Dermis blood vessel endothelial cell (primary cell): ENCODE measurements at places on chromosomes 5 and 9. TPM values are rescaled to one million over a fixed set of nuclear protein-coding genes. Genes with fewer than 3 reads are reported as not detected.
A peak's percentile ranks its signal among the peaks of the same experiment; 100 is the strongest.

DNA sequence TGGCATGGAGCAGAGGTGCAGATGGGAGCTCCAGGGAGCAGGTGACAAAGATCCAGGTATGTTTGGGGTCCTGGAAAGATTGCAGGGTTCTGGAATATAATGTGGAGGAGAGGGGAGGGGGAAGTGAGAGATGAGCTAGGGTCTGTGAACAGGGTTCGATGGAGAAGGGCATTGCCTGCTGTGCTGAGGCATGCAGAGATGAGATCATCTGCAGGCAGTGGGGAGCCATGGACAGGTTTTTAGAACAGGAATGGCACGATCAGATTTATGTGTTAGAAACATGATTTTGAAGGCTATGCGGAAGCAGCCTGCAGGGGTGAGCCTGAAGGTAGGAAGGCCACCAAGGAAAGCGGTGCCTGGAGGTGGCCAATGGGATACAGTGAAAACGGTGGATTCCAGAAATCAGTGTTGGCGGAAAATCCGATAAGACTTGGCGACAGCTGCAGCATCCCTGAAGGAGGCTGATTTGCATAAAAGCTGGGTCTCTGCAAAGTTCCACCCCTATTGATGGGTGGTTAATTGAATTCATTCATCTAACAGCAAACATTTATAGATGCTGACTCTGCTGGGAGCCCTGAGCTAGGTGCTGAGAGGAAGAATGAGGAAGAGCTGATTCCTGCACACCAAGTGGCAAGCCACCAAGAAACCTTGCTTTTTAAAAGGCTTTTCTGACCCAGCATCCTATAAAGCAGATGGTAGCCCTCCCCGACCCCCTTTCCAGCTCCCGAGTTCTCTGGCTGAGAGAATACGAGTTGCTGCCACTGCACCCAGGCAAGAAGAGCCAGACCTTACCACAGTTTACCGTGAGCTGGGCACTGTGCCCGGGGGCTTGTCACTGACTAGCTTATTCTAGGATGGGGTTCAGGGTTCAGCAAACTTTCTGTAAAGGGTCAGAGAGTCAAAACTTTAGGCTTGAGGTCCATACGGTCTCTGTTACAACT, 139.2 kb upstream of the SMIM23 start:
- no peak for DNase-seq

- no peak for DNase-seq
These were observed 95.4 kb downstream of the MACROH2A1 start for GRCh38 chr5:135303582-135304173.

DNA sequence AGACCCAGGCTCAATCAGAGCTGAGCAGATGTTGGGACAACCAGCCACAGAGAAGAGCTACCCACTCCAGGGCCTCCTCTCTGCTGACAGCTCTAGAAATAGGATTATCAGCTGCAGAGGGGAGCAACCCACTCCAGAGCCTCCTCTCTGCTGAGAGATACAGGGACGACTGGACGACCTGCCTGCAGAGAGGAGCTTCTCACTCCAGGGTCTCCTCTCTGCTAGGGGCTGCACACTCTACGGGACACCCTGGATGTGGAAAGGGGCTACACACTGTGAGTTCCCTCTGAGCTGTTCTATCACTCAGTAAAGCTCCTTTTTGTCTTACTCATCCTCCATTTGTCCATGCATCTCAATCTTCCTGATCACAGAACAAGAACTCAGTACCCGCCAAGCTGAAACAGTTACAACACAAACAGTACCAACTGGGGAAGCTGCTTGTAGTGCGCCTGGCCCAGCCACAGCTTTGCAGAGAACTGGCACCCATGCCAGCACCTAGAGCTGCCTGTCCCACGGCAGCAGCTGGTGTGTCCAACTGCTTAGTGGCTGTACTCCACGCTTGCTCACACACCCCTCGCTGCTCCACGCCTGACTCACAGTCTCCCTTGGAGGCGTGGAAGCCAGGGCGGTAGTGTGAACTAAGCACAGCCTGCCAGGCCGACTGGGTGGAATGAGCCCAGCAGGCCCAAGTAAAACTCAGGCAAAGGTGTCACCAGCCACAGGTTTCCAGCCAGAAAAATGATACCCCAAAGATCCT, 56.8 kb downstream of the PRELID2 start:
- DNase-seq: no peak

DNA sequence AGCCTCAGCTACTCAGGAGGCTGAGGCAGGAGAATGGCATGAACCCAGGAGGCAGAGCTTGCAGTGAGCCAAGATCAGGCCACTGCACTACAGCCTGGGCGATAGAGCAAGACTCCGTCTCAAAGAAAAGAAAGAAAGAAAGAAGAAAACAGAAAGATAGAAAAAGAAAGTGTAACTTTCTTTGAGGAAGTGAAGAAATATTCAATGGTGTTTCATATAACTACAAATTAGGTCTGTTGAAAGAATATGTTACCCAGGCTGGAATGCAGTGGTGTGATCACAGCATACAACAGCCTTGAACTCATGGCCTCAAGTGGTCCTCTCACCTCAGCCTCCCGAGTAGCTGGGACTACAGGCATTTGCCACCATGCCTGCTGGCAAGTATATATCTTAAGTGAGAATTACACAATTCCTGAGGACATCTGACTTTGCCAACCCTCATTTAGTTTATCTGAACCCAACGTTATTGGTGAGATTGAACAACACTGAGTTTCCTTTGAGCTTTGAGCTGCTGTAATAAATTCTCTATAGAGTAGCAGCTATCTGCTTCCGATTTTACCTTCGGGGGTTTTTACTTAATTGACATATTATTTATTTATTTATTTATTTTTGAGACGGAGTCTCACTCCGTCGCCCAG, 2.0 kb upstream of the FAF2 start:
- no peak for DNase-seq

GRCh38 chr5:1007681-1008450, 736 bp upstream of the NKD2 start:
- no peak for DNase-seq

DNA sequence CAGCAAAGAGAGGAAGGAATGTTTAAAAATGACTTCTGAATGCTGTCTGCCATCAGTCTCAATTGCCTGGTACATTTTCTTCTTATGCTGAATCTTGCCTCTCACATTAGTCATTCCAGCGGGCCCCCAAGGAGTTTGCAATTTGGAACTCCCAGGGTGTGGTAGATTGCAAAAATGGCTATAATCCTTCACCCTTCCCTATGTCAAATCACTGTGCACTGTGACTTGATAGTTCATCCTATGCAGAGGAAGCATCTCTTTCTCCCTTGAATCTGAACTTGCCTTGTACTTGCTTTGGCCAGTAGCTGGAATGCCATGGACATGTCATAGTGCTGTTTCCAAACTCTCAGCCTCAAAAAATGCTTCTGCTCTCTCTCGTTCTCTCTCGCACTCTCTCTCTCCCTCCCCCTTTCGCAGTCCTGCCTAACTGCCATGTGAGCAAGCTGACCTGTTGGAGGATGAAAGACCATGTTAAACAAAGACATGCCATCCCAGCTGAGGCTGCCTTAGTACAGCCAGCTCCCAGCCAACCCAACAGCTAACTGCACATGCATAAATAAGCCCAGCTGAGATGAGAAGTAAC, 284.0 kb upstream of the TLE4 start:
- DNase-seq: no peak

DNA sequence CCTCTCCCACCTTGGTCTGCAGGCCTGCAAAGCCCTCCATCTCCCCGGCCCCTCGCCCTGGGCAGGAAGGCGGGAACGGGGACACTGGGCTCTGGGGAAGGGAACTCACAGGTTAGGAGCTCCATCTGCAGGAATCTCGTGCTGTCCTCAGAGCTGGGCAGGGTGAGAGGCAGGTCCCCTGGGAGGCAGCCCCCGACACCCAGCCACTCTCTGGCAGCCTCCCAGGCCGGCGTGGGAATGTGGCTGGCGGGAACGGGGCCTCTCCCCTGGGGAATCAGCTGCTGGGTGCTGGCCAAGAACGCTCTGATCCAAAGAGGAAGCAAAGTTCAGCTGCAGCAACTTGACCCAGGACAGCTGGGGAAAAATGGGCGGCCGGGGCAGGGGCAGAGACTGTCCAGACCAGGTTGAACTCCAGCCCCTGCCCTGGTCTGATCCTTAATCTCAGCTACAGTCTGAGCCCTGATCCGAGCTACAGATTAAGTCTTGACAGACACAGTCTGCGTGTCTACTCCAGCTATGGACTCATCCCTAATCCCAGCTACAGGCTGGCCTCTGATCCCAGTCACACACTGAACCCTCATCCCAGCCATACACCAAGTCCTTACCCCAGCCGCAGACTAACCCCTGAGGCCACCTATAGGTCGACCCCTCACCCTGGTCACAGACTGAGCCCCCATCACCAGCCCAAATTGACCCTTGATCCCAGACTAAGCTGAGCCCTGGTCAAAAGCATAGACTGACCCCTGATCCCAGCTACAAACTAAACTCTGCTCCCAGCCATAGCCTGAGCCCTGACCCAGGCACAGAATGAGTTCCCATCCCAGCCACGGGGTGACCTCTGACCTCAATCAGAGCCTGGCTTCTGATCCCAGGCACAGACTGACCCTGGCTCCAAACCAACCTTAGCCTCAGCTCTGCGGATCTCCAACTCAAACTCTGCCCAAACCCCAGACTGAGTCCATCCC, 37.3 kb upstream of the EGFL7 start:
- DNase-seq: peak; percentile 75

DNA sequence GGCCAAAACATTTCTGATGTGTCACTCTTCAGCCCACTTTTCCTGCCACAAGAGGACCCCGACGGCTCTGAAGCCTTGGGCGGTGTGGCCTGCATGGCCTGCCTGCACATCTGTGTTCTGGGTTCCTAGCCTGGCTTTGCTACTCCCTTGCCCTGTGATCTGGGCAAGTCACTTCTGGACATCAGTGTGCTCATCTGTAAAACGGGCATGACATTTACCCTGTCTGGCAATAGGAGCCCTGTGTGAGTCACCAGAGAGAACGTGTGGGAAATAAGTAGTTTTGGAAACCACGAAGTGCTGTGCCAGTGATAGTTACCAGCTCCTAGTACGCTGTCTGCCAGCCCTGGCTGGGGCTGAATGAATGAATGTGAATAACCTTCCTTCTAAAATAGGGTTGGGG, 90.8 kb downstream of the MACROH2A1 start:
- DNase-seq: no peak

- no peak for DNase-seq
These were observed 101.1 kb downstream of the RGS3 start for GRCh38 chr9:113564498-113565237.

DNA sequence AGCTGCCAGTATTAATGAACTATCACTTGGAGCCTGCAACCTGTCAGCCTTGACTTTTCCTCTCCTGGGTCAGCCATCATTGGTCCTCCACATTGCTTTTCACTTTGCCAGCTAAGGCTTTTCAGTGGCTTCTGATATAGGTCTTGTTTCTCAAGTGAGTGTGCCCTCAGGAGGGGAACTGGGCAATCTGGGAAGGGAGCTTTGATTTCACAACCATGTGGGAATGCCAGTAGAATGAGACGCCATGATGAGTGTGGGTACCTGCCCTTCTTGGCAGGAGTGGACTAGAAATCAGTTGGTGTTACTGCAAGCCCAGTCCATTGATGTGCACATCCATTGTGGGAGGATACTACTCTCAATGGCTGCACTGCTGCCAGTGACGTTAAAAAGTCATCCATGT, 54.1 kb downstream of the SH3GL2 start:
- DNase-seq: no peak

GRCh38 chr9:127580366-127580765, 31.7 kb upstream of the STXBP1 start:
- DNase-seq: no peak

DNA sequence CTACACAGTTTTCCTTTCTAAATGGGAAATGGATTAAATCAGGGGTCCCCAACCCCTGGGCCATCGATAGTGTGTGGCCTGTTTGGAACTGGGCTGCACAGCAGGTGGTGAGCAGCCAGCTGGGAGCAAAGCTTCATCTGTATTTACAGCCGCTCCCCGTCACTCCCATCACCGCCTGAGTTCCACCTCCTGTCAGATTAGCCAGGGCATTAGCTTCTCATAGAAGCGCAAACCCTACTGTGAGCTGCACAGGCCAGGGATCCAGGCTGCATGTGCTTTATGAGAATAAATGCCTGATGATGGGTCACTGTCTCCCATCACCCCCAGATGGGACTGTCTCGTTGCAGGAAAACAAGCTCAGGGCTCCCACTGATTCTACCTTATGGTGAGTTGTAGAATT, 41.2 kb upstream of the FLT4 start:
- DNase-seq: no peak

GRCh38 chr5:107533910-107534876, 136.5 kb downstream of the EFNA5 start:
- no peak for DNase-seq

GRCh38 chr5:137629646-137630045, 106.2 kb downstream of the KLHL3 start:
- peak; percentile 75 for DNase-seq

DNA sequence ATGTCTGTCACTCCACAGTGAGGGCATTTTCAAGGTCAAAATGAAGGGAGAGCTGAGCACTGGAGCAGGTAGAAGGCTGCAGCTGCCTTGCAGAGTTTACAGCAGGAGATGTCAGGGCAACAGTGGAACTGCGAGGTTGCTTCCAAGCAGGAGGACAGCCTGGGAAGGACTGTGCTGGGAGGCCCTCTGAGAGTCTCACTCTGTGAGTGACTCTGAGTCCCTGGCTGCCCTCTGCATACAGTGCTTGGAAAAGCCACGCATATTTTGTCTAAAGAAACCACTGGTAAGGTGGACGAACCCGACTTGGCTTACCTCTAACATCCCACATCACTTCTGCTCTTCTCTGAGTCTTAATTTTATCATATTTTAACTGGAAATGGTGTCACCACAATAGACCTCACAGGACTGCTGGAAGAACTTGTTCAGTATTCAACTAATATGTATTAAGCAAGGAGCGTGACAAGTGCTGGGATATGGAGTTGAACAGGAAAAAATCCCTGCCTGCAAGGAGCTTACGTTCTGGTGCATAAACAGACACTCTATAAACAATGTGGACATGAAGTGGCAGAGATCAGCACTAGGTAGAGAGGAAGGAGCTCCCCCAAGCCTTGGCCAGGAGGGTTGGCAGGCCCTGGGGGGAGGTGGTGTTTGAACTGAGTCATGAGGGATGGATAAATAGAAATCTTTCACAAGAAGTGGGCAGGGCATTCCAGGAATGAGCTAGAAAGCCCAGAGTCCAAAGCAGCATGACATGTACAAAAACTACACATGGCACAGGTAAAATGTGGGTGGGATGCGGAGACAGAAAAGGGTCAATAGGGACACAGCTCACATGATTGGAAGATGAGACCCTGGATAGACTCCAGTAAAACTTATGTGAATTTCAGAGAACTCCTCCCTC, 64.0 kb upstream of the FOXE1 start:
- DNase-seq: no peak

DNA sequence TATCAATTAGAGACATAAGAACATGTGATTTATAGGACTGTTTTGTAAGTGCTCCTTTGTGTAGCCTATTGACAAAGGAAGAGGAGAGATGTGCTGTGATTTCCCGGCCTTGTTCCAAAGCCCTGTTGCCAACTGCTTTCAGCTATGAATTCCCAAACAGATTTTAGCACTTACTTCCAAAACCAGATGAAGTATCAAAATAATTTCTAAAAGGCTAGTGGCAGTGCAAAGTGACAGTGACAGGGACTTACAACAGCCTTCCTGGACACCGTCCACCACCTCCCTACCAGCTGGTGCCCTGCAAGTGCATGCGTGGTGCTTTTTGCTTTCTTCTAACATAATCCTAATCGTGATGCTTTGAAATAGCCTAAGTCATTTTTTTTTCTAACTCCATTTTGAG, 254.1 kb upstream of the ACTBL2 start:
- no peak for DNase-seq

- no peak for DNase-seq
These were observed 36.0 kb upstream of the SPATA31C2 start for GRCh38 chr9:88174324-88174723.

The PCDHGA4 gene
- total RNA-seq: 2.2 and 3.4 TPM in 2 replicates

The GMCL2 gene
- total RNA-seq: not detected in 2 replicates

The ACER2 gene
- total RNA-seq: 10.7 and 15.7 TPM in 2 replicates

The OR1K1 gene
- not detected in 2 replicates for total RNA-seq

The TNFSF8 gene
- not detected in 2 replicates for total RNA-seq

The SPAG8 gene
- total RNA-seq: 0.19 TPM in 1 of 2 replicates, not detected in the other

The LCN2 gene
- 0.14 TPM in 1 of 2 replicates, not detected in the other for total RNA-seq
